SHP77 treated with DMSO at 0.1 percent for 48 hours (cell line): ENCODE measurements at places on chromosomes 3 and 15.

GRCh38 chr3:52403955-52404354, 40.9 kb downstream of the SEMA3G start:
- DNase-seq: no peak

DNA sequence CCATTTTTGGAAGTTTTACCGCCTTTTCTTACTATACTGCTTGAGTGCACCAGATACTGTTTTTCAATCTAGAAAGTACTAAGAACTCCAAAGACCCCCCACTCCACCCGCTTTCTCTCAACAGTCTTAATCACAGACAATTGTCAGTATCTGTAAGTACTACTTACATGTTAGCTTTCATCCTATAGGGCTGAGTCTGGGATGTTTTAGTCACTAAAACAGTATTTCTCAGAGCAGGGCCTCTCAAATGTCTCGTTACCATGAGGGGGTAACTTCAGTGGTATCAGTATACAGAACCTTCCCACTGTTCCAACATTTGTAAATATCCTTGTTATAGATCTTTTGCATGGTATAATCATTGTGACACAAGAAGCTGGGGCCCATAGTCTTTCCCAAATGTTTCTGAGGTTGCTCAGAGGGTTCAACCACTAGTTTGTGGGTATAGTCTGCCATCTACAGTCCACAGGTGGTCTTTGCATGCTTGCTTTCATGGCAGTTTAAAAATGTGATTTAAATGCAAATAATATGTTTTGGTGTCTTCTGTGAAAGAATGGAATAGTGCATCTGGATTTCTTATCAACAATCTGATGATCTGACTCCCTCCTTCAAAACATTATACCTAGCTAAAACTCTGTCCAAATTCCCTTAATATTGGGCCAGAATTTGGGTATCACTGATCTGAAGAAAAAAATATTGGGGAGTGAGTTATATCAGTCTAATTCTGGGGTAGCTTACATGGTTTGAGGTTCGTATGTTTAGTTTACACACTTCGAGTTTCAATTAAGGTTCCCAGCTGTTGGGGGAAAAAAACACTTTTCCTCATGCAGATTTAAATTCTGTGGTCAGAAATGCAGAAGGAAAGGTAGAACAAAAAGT, 18.0 kb upstream of the DNAJC13 start:
- peak; percentile 51 for DNase-seq

GRCh38 chr3:194962056-194962455, 276.4 kb downstream of the FAM43A start:
- no peak for DNase-seq

- no peak for DNase-seq
These were observed 51.7 kb upstream of the TSPAN3 start for GRCh38 chr15:77122576-77122975.

DNA sequence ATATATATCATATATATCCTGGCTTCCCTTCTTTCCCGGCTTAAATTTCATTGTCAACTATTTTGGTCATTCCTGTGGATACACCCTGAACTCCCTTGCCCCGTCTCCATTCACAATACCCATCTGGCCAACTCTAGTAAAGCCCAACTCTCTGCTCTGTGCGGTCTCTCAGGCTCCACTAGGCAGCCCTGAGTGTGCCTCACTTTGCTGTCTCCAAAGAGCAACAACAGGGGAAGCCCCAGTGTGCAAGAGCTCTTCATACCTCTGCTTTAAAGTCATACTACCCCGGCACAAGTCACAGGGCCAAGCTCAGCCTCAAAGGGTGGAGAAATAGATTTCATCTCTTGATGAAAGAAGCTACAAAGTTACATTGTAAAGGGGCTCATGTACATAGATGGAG, 18.9 kb upstream of the FEM1B start:
- no peak for DNase-seq

DNA sequence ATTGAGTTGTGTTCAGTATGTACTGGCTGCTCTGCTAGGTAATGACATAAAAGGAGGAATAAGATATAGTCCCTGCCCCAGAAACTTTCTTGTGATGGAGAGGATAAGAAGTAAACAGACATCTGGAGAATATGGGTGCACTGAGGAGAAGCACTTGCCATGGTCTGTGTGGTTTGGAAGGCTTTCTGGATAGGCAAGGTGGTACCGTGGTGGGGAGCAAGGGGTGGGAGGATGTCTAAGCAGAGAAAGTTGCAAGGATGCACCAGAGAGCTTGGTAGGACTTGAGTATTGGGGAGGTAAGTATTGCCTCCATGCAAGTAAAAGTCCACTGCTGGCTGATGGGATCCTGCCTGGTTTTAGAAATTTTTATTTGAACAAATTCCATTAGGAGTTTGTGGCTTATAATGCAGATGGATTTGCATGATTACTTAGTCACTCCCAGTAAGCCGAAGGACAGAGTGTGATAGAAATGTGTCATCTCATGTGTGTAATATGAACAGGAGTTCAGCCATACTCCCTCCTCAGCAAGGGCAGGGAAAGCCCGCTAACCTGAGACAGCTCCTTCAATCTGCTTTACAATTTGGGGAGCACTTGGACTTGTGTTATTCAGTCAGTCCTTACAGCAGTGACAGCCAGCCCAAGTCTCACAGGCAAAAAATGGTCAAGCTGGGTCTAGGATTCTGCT, 53.6 kb downstream of the CLSTN2 start:
- no peak for DNase-seq

DNA sequence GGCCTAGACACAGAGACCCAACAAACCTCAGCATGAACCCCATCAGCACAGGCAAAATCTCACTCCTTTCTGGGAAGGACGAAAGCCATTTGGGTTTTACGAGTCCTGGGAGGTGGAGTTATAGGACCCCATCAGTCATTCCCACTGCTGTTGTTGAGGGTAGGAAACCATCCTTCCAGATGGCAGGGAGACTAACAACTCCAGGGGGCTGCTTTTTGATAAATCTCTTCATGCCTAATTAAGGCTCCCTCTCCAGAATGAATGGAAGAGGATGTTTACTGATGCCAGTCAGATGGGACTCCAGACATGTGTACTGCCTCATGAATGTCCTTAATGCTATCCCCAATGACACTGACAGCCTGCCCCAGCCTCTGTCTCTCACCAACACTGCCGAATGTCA, 75.3 kb downstream of the ST8SIA2 start:
- no peak for DNase-seq

- no peak for DNase-seq
These were observed 190.9 kb downstream of the FAM43A start for GRCh38 chr3:194876403-194877095.

GRCh38 chr15:32928876-32929275, 211.1 kb downstream of the GREM1 start:
- no peak for DNase-seq

- no peak for DNase-seq
These were observed 904.8 kb downstream of the NAALADL2 start for GRCh38 chr3:175763948-175764347.

DNA sequence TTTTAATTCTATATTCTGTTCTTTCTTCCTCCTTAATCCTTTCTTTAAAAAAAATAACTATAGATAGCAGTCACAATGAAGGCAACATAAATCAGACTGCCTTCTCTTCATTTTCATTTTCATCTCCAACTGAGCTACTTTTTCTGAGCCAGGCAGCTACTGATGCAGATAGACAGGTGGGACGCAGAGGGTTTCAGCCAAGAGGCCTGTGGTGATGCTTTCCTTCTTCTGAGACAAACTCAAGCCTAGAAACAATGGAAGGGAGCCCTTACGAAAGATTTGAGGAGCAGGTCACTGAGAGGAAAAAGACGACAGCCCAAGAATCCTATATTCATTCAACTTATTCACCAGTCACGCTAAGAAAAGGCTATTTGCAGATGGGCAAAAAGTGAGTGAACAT, 220.0 kb upstream of the MLF1 start:
- DNase-seq: no peak

GRCh38 chr3:52396011-52396906, 48.6 kb downstream of the SEMA3G start:
- DNase-seq: no peak

- no peak for DNase-seq
These were observed 786.2 kb downstream of the AGBL1 start for GRCh38 chr15:86865920-86866319.

DNA sequence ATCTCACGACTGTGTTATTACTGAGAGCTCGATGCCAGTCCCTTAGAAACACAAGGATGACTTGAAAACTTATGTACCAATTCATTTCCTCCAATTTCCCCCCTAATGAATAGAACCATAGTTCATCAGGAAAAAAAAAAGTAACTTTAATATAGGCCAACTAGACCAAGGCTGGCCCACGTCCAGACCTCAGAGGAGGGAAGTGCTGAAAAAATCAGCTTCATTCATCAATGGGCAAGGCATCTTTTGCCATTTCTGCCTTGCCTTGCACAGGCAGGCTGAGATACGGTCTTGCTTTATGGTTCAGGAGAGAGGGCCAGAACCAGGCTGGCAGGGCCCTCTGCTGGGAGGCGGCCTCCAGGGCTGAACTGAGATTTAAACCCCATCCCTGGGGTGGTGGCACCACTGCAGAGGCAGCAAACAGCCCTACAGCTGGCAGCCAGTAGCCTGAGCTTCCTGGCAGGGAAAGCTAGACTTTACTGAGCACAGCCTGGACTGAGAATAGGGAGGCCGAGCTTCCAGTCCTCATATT, 104.1 kb upstream of the TNFAIP8L3 start:
- DNase-seq: no peak

- DNase-seq: no peak
These were observed 26.6 kb downstream of the DCP1A start for GRCh38 chr3:53320697-53321096.

DNA sequence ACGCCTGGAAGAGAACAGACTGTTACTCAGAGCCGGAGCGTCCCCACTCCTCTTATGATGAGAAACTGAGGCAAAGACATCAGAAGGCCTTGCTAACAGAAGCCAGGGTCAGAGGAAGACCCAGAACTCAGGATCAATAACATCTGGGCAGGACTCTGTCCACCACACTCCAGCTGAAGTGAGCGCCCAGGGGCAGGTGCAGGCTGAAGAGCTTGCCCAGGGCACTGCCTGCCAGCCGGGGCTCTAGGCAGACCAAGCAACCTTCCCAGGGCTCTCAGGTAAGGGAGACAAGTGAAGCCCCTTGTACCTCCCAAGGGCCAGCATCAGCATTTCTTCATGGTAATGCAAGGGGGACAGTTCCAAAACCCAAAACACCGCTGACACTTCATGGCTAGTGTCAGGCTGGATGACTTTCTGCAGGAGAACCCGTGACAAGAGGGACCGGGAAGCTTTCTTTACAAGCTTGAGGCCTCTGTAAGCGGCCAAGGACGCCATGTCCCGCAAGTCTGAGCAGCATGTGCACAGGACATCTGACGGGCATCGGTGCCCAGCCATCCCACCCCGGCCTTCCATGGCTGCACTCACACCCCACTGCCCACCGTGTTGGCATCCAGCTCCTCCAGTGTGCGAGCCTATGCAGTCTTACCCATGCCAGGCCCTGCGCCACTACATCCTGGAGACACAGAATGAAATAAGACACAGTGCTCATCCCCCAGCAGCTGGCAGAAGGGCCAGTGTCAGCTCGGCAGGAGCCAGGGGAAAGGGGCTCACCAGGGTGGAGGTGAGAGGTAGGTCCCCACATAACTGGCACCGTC, 14.1 kb downstream of the XXYLT1 start:
- no peak for DNase-seq

DNA sequence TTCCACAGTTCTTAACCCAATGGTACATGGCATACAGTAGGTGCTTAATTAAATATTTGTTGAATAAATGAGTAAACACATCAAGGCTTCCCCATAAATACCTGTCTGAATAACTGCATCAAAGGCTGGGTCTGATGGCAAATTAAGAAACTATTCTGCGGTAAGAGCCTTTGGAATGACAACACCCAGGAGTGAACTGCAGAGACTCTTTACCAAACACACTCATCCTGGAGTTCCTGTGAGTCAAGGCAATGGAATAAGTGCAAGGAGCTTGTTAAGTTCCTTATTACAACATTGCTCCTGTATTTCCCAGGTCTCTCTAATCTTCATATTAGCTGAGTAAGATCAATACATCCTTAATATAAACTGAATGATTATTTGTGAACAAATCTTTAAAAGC, 119.9 kb upstream of the STT3B start:
- no peak for DNase-seq

DNA sequence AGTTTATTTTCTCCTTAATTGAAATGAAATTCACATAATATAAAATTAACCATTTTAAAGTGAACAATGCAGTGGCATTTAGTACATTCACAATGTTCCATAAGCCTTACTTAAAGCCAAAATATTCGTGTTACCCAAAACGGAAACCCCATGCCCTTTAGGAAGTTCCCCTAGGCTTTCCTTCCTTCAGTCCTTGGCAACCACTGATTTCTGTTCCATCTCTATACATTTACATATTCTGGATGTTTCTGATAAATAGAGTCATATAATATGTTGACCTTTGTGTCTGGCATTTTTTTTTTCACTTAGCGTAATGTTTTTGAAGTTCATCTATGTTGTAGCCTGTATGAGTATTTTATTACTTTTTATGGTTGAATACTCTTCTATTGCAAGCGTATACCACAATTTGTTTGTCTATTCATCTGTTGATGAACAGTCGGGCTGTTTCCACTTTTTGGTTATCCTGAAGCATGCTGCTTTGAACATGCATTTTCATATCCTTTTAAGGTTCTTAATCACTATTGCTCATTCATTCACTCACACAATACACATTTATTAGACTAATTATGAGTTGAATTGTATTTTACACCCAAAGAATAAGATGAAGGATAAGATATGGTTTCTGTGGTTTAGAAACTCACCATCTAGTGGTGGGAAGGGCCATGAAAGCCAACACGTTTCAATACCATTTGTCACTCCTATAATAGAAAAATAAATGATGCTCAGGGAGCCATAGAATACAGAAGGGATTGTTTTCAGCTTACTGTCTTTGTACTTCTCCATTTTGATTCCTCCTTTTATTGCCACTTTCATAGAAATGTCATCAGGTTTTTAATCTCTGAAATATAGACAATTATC, 408.2 kb upstream of the CBLB start:
- DNase-seq: no peak

- no peak for DNase-seq
These were observed 14.1 kb downstream of the B3GNT5 start for GRCh38 chr3:183267140-183267539.

DNA sequence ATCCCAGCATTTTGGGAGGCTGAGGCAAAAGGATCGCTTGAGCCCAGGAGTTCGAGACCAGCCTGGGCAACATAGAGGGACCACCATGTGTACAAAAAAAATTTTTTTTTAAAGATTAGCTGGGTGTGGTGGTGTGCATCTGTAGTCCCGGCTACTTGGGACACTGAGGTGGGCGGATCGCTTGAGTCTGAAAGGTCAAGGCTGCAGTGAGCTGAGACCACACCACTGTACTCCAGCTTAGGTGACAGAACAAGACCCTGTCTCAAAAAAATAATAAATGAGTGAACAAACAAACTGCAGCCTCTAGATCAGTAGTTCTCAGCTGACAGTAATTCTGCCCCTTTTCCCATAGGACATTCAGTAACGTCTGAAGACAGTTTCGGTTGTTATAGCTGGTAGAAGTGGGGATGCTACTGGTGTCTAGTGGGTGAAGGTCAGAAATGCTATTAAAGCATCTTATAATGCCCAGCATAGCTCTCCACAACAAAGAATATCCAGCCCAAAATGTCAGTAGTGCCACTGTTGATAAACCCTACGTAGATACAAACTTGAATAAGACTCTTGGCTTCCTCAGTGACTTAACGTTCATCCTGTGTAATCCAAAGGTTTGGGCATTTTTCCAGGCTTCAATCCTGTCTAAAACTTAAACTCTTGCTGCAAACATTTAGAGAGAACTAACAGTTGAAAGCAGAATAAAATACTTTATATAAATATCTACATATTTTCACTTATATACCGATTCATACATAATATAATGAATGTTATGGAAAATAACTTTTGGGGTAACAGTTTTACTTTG, 10.6 kb downstream of the SMC4 start:
- DNase-seq: no peak
